ENCODE measurements at places on chromosomes 11 and 22.

DNA sequence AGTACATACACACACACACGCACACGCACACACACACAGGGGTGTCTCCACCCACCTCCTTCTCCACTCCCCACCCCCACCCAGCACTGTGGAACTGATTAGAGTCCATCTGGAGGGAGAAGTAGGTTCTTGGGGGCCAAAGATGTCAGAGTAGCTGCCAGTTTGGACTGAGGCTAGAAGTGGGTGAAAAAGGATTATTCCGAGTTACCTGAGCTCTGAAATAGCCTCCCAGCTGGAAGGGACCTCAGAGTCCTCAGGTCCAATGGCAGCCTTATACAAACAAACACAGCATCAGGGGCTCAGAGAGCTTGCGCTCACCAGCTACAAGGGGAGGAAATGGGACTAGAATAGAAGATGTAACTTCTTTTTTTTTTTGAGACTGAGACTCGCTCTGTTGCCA is 20.8 kb downstream of the IL10RA start:
- no peak for DNase-seq

GRCh38 chr11:102733232-102733875 is 8.6 kb upstream of the MMP8 start:
- DNase-seq: peak; percentile 51

DNA sequence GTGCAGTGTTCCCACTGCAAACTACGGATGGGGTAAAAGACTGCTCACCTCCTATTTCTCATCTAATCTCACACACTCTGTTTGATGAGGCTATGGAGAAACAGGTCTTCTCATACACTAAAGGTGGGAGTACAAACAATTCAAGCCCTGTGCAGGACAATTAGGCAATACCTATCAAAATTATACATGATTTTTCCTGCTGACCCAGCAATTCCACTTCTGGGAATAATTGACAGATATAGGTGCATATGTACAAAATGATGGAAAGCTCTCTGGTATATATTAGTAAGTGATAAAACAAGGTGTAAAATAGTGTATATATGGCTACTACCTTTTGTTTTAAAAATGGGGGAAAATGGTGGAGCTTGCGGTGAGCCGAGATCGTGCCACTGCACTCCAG is 23.1 kb downstream of the BDNF start:
- no peak for DNase-seq

- no peak for DNase-seq
Observed at GRCh38 chr11:11072067-11072466, 214.2 kb upstream of the ZBED5 start.

- DNase-seq: no peak
Observed at GRCh38 chr11:88405853-88406252, 68.3 kb upstream of the CTSC start.

- DNase-seq: peak; percentile 9
Observed at GRCh38 chr22:17120281-17120680, 879 bp downstream of the TMEM121B start.

DNA sequence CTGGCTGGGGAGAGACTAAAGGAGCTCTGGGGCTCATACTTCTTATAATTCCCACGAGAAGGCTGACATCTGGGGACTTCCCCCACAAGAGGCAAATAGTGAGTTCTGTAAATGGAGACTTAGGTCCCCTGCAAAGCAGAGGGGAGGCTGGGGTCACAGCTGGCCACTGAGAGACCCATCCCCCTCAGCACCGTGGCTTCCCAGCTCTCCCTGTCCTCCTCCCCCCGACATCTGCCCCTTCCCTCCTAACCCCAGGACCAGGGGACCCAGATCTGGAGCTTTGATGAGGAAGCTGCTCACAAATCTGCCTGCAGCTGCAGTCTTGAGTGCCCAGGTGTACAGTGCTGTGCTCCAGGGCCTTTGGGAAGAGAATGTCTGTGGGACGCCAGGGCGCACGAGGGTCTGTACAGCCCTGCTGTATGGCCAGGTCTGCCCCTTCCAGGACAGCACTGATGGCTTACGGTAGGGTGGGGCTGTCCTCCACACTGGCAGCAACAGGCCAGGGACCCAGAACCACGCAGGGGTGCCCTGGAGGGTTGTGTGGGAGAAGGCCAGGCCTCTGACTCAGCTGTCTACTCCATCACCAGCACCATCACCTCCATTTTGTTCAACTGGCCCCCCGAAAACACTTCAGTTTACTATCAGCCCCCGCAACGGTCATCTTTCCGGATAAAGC is 1.1 kb downstream of the RGL4 start:
- DNase-seq: no peak

- no peak for DNase-seq
Observed at GRCh38 chr22:24023204-24023789, 12.2 kb downstream of the CABIN1 start.

GRCh38 chr11:69105461-69106030 is 50.2 kb upstream of the SMIM38 start:
- no peak for DNase-seq

GRCh38 chr11:130323452-130324450 is 9.0 kb upstream of the ZBTB44 start:
- DNase-seq: peak; percentile 53

- DNase-seq: no peak
Observed at GRCh38 chr11:117229411-117229810, 2.5 kb downstream of the PCSK7 start.

DNA sequence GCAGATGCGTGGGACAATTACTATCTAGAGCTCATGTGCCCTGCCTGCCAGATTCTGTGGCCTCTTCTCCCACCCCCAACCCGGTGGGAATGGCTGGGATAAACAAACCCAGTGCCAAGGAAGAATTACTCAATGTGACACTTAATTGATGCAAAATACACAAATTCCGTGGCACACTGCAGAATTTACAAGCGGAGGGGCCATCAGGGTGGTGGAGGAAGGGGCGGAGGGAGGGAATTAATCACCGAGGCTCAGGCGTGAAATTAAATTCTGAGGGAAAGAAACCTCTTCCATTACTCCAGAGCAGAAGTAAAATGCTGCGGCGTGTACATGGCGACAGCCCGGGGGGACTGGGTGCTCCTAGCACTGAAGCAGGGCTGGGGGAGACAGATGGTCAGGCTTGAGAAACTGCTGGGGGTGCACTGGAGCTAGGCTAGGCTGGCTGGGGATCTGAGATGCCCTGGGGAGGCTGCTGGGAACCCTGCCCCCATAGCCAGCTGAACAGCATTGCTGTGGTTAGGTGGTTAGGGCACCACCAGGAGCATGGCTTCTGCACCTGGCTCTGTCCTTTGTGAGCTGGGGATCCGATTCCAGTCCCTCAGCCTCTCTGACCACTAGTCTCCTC is 200.6 kb downstream of the CEP164 start:
- no peak for DNase-seq

DNA sequence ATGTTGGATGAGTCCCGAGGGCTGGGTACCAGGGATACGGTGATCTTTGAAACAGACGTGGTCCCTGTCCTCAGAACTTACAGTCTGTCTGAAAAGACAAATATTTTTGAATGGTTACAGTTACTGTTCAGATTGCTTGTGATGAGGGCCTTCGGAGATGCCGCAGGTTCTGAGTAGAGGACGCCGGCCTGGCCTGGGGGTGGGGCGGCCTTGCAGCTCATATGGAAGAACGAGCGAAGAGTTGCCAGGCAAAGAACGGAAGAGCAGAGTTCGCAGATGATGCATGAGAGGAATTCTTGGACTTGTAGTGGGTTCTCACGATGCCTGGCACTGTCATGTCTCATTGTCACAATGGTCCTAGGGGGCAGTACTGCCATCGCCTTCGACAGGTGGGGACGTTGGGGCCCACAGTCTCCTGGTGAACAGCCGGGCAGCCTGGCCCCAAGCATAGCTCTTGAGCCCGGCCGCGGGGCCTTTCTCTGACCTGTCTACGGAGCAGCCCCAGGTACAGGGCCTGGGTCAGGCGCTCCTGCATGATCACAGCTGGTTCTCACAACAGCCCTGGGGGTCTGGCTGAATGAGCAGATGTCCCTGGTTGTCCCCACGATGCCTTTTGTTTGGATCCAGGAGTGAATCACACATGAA is 60.9 kb upstream of the PARVG start:
- no peak for DNase-seq

DNA sequence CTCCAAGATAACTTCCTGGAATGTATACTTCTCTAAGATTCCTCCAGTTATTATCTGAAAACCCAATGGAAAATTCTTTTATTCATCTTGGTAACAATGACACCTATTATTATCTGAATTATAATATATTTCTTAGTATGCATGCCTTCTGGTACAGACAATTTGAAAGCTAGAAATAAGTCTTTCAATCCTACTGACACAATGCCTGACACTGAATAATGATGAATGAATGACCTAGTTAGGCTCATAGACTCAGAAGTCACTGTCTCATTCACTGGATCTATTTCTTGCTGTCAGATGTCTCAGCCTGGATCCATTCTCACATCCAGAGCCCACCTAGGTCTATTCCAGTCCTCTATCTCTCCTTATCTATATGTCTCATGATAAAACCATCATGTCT is 1126.7 kb upstream of the CCDC90B start:
- DNase-seq: no peak

DNA sequence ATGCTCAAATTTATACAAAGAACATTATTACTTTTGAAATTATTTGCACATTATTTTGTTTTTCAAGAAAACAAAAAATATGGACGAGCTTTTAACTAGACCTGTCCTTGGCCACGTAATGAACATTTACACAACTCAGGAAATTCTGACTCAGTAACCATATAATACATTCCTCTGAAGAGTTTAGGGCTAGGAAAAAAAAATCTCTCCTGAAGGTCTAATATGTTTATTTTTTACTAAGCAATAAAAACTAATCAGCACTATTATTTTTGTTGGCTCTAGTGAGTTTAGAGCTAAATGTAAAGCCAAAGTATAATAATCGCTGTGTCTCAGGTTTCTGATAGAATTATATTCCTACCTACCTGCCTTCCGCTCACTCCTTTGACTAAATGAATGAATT is 187.5 kb downstream of the SWAP70 start:
- DNase-seq: peak; percentile 80

DNA sequence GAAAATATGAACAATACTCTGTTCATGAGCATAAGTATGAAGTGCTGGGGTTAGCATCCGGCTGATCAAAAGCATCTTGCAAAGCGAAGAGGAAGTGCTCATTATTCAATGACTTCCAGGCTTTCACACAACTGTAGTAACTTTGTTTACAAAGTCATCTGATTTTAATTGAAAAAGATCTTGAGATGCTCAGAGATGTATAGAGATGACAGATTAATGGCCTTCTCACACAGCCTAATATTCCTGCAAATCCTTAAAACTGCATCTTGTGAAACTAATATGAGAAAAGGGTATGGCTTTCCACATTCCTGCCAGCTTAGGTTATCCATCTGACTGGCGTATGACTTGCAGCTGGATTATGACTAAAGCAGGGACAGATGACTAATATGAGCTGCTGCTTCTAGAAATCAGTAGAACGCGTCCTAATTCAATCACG is 125.4 kb downstream of the CASP12 start:
- peak; percentile 96 for DNase-seq

DNA sequence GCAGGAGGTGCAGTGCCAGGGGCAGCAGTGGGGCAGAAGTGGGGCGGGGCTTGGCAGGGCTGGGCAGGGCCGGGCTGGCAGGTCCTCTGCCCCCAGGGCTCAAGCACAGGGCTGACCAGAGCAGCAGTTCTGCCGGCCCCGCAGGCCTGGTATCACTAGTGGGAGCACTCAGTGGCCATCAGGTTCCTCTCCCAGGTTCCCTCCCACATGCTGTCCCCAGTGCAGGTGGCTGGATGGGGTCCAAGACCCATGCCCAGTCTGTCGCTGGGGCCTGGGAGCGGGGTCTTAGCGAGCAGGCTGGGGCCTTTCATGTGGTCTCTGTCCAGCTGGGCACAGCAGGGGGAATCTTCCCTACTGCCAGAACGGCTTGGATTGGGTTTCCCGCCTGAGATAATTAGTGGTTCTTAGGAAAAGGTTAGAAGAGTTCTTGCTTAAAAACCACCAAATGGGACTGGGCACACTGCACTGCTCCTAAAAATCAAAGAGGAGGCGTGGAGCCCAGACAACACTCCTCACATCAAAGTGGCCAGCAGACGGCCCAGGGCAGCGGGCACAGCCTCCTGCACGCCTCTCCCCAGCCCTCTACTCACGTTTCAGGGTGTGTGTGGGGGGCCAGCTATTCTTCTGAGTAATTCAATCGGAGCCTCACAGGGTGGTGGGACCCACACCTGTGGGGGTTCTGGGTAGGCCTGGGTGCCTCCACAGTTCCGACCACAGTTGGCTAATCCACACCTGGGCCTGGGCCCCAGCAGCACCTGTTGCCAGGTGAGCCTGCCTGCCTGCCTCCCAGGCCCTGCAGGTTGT is 45.6 kb downstream of the TPCN2 start:
- no peak for DNase-seq

GRCh38 chr11:23947883-23948282 is 549.0 kb upstream of the LUZP2 start:
- DNase-seq: peak; percentile 4

DNA sequence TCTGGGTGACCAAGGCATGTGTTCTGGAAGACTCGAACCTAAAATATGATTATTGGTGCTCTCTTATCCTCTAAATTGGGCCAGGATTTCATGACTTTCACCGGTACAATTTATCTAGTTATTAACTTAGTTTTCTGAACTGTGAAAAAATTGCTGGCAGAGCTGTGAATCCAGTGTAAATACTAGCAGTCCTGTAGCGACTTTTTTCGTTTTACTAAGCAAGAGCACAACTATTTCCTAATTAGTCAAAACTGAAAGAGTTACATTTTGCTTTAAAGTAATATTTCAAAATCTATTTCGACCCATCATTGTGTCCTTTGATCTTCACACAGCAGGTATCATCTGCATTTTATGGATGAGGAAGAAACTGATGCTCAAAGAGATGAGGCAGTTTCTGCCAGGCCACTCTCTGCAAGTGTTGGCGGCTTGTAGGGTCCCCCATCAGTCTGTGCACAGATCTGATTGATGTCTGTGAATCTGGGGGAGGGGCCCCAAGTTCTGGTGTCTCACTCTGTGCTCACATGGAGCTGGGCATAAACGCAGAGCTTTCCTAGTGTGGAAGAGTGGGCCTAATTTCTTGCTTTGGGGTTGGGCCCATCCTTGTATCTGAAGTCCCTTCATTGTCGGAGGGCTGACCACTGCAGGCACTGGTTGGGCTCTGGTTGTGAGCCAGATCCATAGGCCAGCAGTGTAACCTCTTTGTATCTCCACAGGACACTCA is 1.4 kb upstream of the TRMT2A start:
- no peak for DNase-seq

DNA sequence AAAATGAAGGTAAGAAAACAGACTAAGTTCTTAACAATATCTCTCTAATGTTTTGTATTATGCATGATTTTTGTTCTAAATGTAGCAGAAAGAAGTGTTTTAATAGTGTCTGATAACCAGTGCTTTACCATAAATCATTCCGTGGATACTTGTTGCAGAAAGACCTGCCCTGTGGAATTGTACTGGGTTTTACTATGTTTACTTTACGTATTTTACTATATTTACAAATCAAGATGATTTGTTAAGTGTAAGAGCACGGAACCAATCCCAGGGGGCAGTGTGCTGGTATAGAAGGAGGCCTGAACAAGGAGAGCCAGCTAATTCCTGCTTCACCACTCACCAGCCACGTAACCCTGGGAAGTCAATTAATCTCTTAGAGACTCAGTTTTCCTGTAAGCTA is 1.4 kb downstream of the HTR3B start:
- peak; percentile 3 for DNase-seq

GRCh38 chr22:24542641-24543040 is 12.3 kb downstream of the GUCD1 start:
- no peak for DNase-seq
